ENCODE measurements at places on chromosomes 7 and 10.

- no peak for DNase-seq
These were observed 26.0 kb downstream of the SPOCK2 start for GRCh38 chr10:72062382-72062781.

GRCh38 chr7:30788640-30789333 lies 17.6 kb downstream of the MINDY4 start:
- no peak for DNase-seq

GRCh38 chr10:33263453-33263852 lies 71.0 kb downstream of the NRP1 start:
- no peak for DNase-seq

DNA sequence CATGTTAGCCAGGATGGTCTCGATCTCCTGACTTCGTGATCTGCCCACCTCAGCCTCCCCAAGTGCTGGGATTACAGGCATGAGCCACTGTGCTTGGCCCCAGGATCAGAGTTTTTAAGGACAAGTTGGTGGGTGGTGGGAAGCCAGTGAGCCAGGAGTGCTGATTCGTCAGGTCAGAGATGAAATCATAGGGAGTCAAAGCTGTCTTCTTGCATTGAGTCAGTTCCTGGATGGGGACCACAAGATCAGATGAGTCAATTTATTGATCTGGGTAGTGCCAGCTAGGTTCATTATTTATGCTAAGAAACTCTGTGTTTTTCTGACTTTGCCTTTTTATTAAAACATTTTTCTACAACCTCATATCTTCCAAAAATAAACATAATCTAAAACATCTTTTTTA lies 423.8 kb downstream of the ARL4A start:
- DNase-seq, result no peak

DNA sequence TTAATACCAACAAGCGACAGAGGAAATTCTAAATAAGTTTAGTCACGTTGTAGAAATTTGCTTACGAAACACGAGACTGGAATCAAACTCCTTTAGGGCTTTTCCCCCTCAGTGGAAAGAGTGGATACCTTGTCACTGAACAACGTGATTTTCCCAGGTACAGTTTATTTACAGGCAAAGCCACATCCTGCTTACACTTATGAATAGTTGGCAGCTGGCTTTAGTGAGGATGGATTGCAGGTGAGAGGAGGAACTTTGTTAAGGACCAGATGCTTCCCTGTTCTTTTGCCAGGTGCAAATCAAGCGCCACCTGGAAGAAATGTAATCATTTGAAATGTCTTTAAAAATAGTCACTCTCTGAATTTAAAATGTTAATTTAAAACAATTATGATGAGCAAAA lies 282.4 kb downstream of the ADARB2 start:
- DNase-seq, result no peak

DNA sequence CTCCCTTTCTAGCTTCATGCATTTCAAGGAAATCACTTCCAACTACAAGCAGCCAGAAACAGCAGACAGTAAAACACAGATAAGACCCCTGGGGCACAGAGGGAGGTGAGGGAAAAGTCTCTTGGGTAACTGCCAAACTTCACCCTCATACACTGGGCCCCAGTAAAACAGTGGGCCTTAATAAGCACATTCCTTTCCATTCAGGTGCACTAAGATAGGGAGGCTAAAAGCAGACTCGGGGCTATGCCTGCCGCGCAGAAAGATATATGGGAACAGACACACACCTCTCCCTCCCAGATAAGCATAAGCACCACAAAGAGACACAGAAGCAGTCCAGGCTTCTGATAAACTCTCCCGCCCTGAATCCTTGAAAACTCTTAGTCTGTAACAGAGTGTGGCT lies 117.0 kb downstream of the TYW1B start:
- DNase-seq, result peak; percentile 2

DNA sequence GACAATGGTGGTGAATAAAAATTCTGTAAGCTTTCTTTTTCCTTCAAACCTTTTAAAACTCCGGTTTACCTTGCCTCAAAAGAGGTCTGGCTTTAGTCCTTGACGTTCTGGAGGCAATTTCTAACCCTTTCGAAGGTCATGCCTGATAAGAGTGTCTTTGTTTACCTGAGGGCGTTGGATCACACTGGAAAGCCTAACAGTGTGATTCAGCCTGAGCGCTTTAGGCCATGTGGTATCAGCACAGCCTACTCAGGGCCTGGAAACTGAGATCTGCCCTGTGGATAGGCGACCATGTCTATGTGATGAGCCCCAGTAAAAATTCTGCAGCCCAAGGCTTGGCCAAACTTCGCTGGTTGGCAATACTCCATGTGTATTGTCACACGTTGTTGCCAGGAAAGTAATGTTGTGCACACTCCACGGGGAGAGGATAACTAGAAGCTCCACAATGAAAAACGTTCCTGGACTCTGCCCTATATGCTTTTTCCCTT lies 10.7 kb downstream of the CCDC6 start:
- peak; percentile 36 for DNase-seq

- DNase-seq, result no peak
These were observed 30.9 kb upstream of the LMTK2 start for GRCh38 chr7:98075801-98076200.

DNA sequence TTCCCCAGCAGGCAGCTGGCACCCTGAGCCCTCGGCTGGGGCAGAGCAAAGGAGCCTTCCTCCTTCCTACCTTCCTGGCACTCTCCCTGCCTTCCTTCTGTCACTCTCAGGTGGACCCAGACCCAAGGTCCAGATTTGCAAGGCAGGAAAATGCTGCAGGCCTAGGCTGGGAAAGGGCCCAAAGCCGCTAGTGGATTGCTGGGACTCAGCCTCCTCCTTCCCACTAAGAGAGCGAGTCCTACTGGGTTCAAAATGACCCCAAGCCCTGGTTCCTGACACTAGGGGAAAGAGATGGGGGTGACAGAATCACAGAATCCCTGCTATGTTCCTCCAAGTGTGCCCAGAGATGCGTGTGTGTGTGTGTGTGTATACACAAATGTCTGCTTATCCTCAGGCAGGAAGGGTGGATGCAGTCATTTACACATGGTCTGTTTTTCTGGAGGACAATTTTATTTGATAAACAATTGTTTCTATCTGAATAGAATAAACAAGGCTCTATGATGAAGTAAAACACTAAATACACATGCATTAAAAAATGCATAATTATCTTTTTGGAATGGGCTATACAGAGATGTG lies 1.3 kb upstream of the PLAU start:
- no peak for DNase-seq

- no peak for DNase-seq
These were observed 674.9 kb upstream of the POM121L12 start for GRCh38 chr7:52360541-52360940.

DNA sequence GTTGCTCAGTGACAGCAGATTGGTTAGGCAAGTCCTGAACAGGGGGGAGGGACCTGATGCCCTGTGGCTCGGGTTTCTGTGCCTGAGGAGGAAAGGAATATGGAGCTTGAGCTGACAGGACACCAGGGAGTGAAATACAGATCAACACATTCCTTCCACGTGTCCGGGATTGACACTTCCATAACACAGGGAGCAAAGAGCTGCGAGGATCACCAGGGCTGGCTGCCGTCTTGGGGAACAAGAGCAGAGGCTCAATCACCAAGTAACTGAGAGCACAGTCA lies 36.7 kb upstream of the EFCAB10 start:
- no peak for DNase-seq

- DNase-seq, result peak; percentile 15
These were observed 227.2 kb upstream of the GRB10 start for GRCh38 chr7:51009716-51010496.

DNA sequence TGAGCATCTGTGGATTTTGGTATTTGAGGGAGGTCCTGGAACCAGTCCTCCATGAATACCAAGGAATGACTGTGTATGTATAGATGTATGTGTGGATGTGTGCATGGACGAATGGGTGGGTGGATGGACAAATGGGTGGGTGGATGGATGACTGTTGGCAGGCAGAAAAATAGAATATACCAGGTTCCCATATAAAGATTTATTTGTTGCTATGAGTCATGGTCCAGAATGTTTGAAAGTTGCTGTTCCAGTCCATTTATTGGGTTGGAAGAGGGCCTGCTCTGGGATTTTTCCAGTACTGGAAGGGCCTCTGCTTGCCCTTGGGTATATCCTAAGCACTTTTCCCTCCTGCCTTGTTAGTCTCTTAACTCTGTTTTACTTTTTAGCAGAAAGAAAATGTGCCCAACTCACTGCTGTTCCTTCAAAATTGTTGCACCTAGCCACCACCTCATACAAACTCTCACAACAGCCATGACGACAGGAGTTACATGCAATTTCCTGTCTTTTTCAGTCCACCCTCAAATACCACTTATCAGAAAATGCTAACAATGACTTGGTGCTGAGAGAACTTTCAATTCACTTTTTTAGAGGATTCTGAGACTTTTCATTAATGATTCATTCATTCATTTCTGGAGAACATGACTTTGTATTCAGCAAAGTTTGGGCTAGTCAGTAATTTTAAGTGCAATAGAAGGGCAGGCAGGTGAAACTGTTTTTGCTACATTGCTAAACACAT lies 108.1 kb downstream of the EEPD1 start:
- no peak for DNase-seq

DNA sequence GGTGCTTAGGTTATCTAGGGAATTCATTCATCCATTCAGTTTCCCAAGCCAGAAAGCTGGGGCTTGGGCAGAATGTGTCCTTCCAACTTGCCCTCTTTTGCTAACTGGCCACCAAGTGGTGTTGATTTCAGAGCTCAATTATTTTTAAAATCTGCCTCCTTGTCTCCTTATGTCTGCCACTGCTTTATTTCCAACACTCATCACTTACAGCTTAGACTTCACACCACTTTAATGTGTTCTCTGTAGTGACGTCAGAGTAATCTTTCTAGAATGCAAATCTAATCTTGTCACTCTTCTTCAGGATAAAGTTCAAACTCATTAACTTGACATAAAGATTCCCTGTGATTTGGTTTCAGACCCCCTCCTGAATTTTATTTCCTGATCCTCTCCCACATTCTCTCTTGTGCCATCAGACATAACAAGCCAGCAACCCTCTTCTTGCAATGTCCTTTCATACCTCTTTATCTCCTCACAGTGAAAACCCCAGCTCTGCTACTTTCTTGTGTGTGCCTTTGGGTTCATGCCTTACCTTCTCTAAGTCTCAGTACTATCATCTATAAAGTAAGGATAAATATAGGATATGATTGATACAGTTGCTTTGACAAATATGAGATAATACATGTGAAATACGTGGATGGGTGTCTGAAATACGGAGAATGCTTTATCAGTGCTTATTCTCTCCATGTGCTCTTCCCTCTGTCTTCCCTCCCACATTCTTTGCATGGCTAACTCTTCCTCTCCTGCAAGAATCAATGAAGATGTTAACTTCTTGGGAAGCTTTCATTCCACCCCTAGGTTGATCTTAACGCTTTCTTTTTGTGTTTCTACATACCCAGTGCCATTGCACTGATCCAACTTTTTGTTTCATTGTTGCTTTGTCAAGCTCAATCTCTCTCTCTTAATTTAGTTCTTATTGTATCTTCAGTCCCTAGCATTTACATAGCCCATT lies 522.7 kb upstream of the FZD8 start:
- DNase-seq, result no peak

DNA sequence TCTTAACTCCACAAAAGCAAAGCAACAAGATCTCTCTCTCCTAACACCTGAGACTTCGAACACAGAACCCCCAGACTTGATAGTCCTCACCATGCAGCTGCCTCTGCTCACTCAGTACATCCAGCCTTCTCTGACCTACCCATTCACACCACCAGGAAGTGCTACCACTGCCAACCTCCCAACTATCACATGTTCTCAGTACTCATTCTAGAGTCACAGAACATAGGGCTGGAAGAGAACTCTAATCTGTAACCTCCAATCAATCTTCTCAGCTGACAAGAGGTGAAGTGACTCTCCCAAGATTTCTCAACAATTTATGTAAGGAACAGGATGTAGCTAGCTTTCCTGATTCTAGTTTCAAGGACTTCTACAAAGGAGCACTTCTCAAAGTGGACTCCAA lies 3.8 kb downstream of the NUDCD3 start:
- DNase-seq, result no peak

- DNase-seq, result peak; percentile 43
These were observed 79.4 kb downstream of the HYCC1 start for GRCh38 chr7:22934473-22935065.

DNA sequence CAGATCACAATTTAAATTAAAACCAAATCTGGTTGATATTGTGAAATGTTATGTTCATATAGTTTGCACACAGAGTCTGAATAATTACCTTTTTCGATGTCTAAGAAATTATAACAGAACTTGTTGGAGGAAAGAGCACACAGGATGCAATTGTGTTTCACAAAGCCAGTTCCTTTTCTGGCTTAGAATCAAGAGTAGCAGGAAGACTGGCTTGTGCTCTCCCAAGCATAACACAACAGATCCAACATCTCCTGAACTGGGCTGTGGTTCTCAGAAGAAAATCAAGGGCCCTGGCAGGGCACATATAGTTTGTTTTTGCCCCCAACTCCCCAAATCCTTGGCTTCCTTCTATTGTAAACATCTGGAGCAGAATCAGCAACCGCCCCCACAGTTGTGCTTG lies 62.7 kb downstream of the LRRC4 start:
- peak; percentile 75 for DNase-seq

- DNase-seq, result no peak
These were observed 33.0 kb upstream of the CHST15 start for GRCh38 chr10:124126145-124126982.

- DNase-seq, result no peak
These were observed 252.4 kb downstream of the KLF6 start for GRCh38 chr10:3532644-3533043.

DNA sequence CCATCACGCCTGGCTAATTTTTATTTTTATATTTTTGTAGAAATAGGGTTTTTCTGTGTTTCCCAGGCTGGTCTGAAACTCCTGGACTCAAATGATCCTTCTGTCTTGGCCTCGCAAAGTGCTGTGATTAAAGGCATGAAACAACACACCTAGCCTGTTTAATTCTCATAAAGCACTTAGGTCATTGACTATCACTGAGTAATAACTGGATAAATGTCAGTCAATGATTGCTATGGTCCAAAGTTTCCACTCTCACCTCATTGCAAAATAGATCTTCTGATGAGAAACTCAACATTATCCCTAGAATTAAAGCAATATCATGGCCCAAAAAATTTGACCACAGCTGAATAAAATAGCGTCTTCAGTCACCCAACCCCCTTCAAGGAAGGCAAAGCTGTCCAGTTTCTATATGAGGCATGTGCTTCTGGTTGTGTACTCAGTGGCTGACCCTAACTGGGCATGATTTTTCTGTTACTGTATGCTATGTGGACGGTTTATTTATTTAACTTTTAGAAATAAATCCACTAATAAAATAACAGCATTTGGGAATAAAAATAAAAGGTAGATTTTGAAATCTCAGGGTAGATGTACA lies 86.5 kb upstream of the LRRN3 start:
- no peak for DNase-seq

GRCh38 chr7:132072165-132072564 lies 504.1 kb downstream of the PLXNA4 start:
- no peak for DNase-seq

- no peak for DNase-seq
These were observed 76.2 kb upstream of the KIF5B start for GRCh38 chr10:32132357-32132946.

GRCh38 chr7:68888971-68889385 lies 709.3 kb upstream of the AUTS2 start:
- DNase-seq, result peak; percentile 21

Measured in lung (tissue), 17 donors.